Left ventricle myocardium superior (tissue), 1 donor: ENCODE measurements at places on chromosomes 5 and 9. TPM values are rescaled to one million over a fixed set of nuclear protein-coding genes. Genes with fewer than 3 reads are reported as not detected.

Gene PWWP2A
- total RNA-seq: 11.4 TPM

Gene PCDHGC3
- total RNA-seq: 13.4 TPM

Gene PCDHGA12
- total RNA-seq: 5.1 TPM

Gene C5orf22
- total RNA-seq: 19.7 TPM

Gene SPINK13
- total RNA-seq: not detected

Gene NIPSNAP3A
- 17.3 TPM for total RNA-seq

Gene PCDHGB1
- 7.1 TPM for total RNA-seq

Gene TARS1
- 68.4 TPM for total RNA-seq

Gene MEIKIN
- not detected for total RNA-seq

Gene LECT2
- not detected for total RNA-seq

Gene CAMSAP1
- total RNA-seq: 20.4 TPM

Gene NDUFS4
- total RNA-seq: 212 TPM
